HFFc6 (cell line): ENCODE measurements at places on chromosomes 4 and X.

DNA sequence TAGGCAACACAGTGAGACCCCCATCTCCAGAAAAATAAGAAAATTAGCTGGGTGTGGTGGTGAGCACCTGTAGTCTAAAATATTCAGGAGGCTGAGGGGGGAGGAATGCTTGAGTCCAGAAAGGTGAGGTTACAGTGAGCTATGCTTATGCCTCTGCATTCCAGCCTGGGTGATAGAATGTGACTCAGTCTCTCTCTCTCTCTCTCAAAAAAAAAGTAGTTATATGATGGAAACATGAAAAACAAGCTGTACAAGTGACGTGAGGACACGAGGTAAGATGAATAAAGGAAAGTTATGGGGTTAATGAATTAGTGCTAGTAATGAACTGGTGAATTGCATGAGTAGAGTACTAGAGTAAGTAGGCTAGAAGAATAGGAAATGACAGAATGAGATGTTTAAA is 21.8 kb upstream of the CAMK2D start:
- no peak for DNase-seq

- peak; percentile 94 for DNase-seq
These were observed 28.6 kb downstream of the AFAP1 start for GRCh38 chr4:7910952-7911578.

- peak; percentile 28 for DNase-seq
These were observed at the start of gene SORBS2 for GRCh38 chr4:185811509-185812364. Gene SORBS2, minus strand, starts transcription at chr4:185812194. Its CDS starts 121,623 bp downstream, at chr4:185690571.

DNA sequence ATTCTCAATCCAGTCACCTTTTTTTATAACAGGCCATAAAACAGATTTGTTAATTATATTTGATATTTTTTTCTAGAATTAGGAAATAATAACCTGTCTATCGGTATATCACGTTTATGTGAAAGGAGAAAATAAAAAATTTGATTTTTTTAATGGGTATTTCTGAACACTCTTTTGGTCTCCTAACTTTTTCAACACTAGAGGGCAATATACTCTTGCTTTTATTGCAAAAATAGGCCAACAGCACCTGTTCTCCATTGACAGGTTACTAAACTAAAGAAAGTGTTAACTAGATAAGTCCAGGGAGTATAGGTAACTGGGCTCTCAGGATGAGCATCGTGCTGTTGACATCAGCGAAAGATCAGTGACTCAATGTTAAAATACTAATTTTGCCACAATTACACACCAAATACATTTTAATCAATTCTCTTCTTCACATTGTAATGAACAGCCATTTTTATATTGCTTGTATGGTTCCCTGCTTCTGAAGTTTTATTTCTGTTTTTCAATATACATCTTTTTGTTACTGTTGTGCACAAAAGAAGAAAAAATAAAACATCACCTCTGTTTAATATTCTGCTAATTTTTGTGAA is 22.8 kb downstream of the NDST4 start:
- DNase-seq, result peak; percentile 0

- DNase-seq, result no peak
These were observed 40.5 kb upstream of the GLRB start for GRCh38 chr4:157035471-157035870.
